ENCODE measurements at places on chromosomes 11 and 22. TPM values are rescaled to one million over a fixed set of nuclear protein-coding genes. Genes with fewer than 3 reads are reported as not detected.

OVOL1 gene
- not detected for polyA plus RNA-seq

ENDOD1 gene
- 13.6 TPM for polyA plus RNA-seq

JHY gene
- 4.4 TPM for polyA plus RNA-seq

OSBP2 gene
- 0.38 TPM for polyA plus RNA-seq

DKK3 gene
- polyA plus RNA-seq, result 1,276 TPM

TMEM121B gene
- polyA plus RNA-seq, result 0.05 TPM

PRG3 gene
- polyA plus RNA-seq, result not detected

CCDC89 gene
- polyA plus RNA-seq, result 0.85 TPM

MPZL2 gene
- polyA plus RNA-seq, result not detected

TH gene
- not detected for polyA plus RNA-seq

KRTAP5-7 gene
- polyA plus RNA-seq, result not detected

GLYAT gene
- polyA plus RNA-seq, result not detected

OR5B12 gene
- not detected for polyA plus RNA-seq

ALKBH8 gene
- polyA plus RNA-seq, result 5.6 TPM

OR2AG2 gene
- 0.28 TPM for polyA plus RNA-seq

GAL gene
- polyA plus RNA-seq, result 2.8 TPM

FOLR1 gene
- polyA plus RNA-seq, result 1.2 TPM

SSTR3 gene
- polyA plus RNA-seq, result not detected

SCGB2A2 gene
- polyA plus RNA-seq, result not detected

GRM5 gene
- polyA plus RNA-seq, result not detected

HBG2 gene
- polyA plus RNA-seq, result not detected

LYVE1 gene
- 0.59 TPM for polyA plus RNA-seq

PGA3 gene
- polyA plus RNA-seq, result not detected

LRRC75B gene
- polyA plus RNA-seq, result 3.2 TPM

ANGPTL5 gene
- polyA plus RNA-seq, result not detected

MCHR1 gene
- polyA plus RNA-seq, result 0.64 TPM

POU2AF1 gene
- not detected for polyA plus RNA-seq

PATE4 gene
- not detected for polyA plus RNA-seq

MMP12 gene
- 0.38 TPM for polyA plus RNA-seq

EHF gene
- polyA plus RNA-seq, result not detected
